Aorta (tissue), 5 donors: ENCODE measurements at places on chromosomes 2 and 18. TPM values are rescaled to one million over a fixed set of nuclear protein-coding genes. Genes with fewer than 3 reads are reported as not detected.

RGPD4 gene
- not detected for polyA plus RNA-seq

MATN3 gene
- polyA plus RNA-seq, result 0.13 TPM

STPG4 gene
- polyA plus RNA-seq, result 0.51 TPM

GRCh38 chr2:10245021-10245420, 57.7 kb upstream of the HPCAL1 start:
- DNase-seq, result peak; percentile 1

DNA sequence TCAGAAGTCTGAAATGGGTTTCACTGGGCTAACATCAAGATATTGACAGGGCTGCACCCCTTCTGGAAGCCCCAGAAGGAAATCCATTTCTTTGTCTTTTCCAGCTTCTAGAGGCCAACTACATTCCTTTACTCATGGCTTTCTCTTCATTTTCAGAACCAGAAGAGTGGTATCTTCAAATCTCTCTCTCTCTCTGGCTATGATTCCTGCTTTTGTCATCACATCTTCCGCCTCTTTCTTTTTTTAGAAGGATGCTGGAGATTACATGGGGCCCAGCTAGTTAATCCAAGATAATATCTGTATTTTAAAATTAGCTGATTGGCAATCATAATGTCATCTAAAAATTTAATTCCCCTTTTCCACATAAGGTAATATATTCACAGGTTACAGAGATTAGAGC, 23.8 kb downstream of the COL5A2 start:
- no peak for DNase-seq

GRCh38 chr2:187369471-187369870, 78.6 kb downstream of the CALCRL start:
- no peak for DNase-seq

- no peak for DNase-seq
Observed at GRCh38 chr2:119352357-119352756, 14.3 kb downstream of the C2orf76 start.

GRCh38 chr18:44798433-44799048, 117.9 kb downstream of the SETBP1 start:
- DNase-seq, result no peak

DNA sequence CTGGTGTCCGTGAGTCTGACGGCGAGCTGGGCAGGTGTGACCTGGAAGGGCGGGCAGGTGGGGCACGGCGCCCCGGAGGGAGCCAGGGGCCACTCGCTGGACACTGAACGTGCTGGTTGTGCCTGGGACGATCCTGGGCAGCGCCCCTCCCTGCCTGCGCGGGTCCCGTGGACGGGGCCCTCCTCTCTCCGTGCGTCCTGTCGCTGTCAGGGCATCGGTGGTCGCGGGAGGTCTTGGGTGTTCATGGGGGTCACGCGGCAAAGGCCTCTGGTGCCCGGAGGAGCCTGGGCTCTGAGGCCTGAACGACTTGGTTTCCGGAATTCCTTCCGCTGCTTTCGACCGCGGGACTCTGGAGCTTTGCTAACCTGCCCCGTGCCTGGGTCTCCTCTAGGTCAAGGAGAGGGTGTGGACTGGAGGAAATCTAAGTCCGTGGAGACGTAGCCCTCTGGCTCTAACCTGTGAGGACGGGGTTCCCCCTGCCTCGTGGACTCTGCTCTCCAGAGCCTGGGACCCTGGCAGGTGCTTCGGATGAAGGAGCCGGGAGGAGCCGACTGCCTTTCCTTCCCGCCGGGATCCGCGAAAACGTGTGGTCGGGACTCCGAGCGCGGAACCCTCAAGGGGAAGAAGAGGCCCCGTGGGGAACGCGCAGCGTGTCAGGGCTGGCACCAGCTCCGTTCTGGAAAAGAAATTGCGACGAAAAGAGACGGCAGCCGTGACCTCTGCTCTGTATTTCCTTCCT, 14.7 kb downstream of the SOX11 start:
- no peak for DNase-seq

DNA sequence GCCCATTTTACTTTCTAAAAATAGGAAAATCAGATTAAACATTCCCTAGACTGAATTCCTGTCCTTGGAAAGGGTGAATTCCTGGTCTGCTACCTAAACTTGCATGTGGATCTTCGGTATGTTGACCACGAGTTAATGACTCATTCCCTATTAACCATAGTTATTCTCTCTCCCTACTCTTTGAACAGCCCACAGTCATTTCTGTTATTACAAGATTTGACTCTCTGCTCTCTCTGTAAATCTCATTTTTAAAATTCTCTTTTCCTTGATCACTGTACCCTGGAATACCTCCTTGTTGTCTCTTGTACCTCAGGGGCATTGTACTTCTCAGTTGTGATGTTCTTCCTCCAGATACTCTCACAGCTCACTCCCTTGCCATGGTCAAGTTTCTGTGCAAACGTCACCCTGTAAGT, 92.0 kb upstream of the GULP1 start:
- no peak for DNase-seq

GRCh38 chr18:7927119-7927518, 360.0 kb downstream of the PTPRM start:
- DNase-seq, result no peak
